Activated CD4-positive, alpha-beta memory T cell treated with anti-CD3 and anti-CD28 coated beads for 36 hours (primary cell): ENCODE measurements at places on chromosomes 5 and 9.
A peak's percentile ranks its signal among the peaks of the same experiment; 100 is the strongest.

- H3K27ac ChIP-seq, result no peak overlapping the region
- no peak for DNase-seq
- no peaks in the 10 kb centered on the region for H3K36me3 ChIP-seq
These were observed 29.3 kb downstream of the CARTPT start for GRCh38 chr5:71748360-71748759.

DNA sequence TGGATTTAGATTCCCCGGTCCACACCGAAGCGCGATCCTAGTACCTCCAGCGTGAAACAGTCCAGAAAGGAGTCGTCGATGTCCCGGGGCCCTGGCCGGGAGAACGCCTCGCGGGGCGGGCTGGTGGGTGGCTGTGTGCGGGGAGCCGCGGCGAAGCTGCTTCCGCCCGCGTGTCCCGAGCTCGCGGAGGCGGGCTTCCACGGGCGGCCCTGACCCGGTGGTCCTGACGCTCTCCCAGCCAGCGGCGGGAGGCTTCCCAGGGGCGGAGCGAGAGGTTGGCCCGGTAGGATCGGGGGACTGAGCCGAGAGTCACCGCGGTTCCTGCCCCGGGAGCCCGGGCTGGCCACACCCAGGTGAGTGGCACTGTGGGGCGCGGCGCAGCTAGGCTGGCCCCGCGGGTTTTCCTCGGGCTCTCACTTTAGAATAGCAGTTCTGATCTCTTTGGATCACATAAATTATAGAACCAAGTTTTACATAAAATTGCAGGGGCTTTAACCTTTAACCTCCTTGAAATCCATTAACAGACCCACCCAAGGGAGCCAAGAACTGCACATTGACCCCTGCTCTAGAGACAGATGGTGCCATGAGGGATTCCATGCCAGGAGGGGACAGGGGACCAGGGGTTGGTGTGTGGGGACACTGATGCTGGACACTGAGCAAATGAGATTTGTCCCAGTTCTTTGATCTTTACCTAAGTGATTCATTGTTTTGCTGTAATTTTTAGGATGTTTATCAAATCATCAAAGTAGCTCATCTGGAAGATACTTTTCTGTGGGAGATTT lies 29.2 kb upstream of the IL31RA start:
- DNase-seq, result peak; percentile 18
- H3K27ac ChIP-seq, result no peak overlapping the region
- H3K4me3 ChIP-seq, result peak overlapping the region; percentile 43
- peaks cover 1% of the 10 kb centered on the region for H3K36me3 ChIP-seq

DNA sequence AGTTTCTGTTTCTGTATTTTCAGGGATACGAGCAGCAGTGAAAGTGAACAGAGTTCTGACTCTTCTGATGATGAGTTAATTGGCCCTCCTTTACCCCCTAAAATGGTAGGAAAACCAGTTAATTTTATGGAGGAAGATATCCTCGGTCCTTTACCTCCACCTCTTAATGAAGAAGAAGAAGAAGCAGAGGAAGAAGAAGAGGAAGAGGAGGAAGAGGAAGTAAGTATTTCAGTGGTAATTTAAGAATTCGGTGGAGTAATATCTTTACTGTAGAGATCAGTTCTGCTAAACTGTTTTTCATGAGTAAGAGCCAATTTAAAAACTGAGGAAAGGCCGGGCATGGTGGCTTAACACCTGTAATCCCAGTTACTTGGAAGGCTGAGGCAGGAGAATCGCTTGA lies 17.2 kb downstream of the WDR70 start:
- H3K4me3 ChIP-seq, result no peak overlapping the region
- no peaks in the 10 kb centered on the region for H3K27me3 ChIP-seq
- DNase-seq, result no peak
- no peaks in the 10 kb centered on the region for H3K4me1 ChIP-seq
- no peak overlapping the region for H3K27ac ChIP-seq

DNA sequence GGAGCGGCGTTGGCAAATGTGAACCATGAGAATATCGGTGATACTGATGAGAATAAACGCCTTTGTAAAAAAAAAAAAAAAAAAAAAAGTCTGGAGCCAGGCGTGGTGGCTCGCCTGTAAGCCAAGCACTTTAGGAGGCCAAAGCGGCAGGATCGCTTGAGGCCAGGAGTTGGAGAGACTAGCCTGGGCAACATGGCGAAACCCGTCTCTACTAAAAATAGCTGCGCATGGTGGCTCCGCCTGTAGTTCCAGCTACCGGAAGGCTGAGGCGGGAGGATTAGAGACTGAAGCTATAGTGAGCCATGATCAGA lies 425 bp upstream of the NFX1 start:
- H3K4me1 ChIP-seq, result peaks cover 51% of the 10 kb centered on the region
- H3K36me3 ChIP-seq, result peaks cover 27% of the 10 kb centered on the region
- no peaks in the 10 kb centered on the region for H3K27me3 ChIP-seq
- peak overlapping the region; percentile 80 for H3K4me3 ChIP-seq
- peak overlapping the region; percentile 100 for H3K27ac ChIP-seq

DNA sequence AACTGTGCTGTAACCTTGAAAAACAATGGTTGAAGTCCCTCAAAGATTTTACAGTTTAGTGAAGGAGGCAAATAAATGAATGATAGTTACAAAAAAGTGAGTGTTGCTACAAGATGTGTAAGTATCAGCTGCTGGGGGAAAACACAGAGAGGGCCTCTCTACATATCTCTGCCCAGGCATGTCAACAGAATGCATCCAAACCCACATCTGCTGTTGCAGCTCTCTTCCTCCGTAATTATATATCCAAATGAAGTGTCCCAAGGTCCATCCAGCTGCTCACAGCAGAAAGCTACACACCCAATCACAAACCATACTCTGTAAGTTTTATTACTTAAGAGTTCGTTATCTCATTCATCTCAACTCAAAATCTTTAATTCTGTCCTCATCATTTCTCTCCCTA lies 584.6 kb downstream of the ANXA1 start:
- H3K4me1 ChIP-seq, result no peaks in the 10 kb centered on the region
- H3K27ac ChIP-seq, result no peak overlapping the region
- DNase-seq, result no peak
- no peaks in the 10 kb centered on the region for H3K27me3 ChIP-seq
- no peak overlapping the region for H3K4me3 ChIP-seq

DNA sequence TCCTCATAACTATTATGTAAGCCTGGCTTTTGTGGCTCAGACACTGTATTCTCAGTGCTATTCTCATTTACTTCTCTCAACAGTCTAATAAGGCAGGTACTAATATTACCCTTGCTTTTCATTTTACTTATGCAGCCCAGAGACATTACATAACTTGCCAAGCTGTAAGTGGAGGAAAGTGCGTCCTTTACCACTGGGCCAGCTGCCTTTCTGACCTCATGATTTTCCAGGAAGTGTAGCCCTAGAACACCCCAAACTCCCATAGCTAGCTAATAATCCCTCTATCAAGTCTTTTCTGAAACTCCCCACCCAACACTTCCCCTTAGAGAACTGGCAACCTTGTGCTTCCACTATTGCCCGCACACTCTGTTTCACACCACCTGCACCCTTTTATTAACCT lies 192.9 kb upstream of the HMHB1 start:
- no peak overlapping the region for H3K4me3 ChIP-seq
- peaks cover 7% of the 10 kb centered on the region for H3K27me3 ChIP-seq
- H3K27ac ChIP-seq, result no peak overlapping the region
- no peaks in the 10 kb centered on the region for H3K4me1 ChIP-seq
- no peaks in the 10 kb centered on the region for H3K36me3 ChIP-seq
- DNase-seq, result no peak

DNA sequence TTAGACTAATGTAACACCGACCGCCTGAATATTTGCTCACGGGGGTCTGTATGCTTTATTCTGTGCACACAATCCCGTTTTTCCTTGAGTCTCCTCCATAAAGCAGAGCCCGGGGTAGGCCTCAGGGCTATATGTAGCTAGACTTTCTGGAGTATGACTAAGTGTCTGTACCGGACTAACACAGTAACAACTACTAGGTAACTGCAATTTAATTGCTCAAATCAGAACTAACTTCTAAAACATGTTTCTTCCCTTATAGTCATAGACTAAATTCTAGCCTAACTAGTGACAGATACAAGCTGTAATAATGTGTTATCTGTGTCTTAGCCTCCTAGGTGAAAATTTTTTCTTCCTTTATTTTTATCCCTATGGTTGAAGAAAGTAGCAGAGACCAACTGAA lies 2.1 kb downstream of the REEP5 start:
- no peaks in the 10 kb centered on the region for H3K27me3 ChIP-seq
- peak; percentile 28 for DNase-seq
- peak overlapping the region; percentile 82 for H3K27ac ChIP-seq
- peaks cover 76% of the 10 kb centered on the region for H3K4me1 ChIP-seq
- H3K36me3 ChIP-seq, result peaks cover 48% of the 10 kb centered on the region

- peaks cover 7% of the 10 kb centered on the region for H3K27me3 ChIP-seq
- H3K4me1 ChIP-seq, result peaks cover 46% of the 10 kb centered on the region
- H3K27ac ChIP-seq, result no peak overlapping the region
- H3K4me3 ChIP-seq, result peak overlapping the region; percentile 18
- peak; percentile 30 for DNase-seq
- H3K36me3 ChIP-seq, result no peaks in the 10 kb centered on the region
These were observed 379.6 kb downstream of the MLLT3 start for GRCh38 chr9:20242510-20243189.
